Subcutaneous adipose tissue (tissue), 4 donors: ENCODE measurements at places on chromosomes 5 and 9. TPM values are rescaled to one million over a fixed set of nuclear protein-coding genes. Genes with fewer than 3 reads are reported as not detected.

IL13 gene
- total RNA-seq: not detected

ZFP62 gene
- 12.7 TPM for total RNA-seq

NPR3 gene
- total RNA-seq: 45.4 TPM

DBH gene
- total RNA-seq: not detected

TMCO6 gene
- 11.4 TPM for total RNA-seq

N4BP3 gene
- total RNA-seq: 0.65 TPM

TEX48 gene
- not detected for total RNA-seq

KYAT1 gene
- total RNA-seq: 1.5 TPM
